ENCODE measurements at places on chromosomes 16 and 17.
A peak's percentile ranks its signal among the peaks of the same experiment; 100 is the strongest.

GRCh38 chr16:8585857-8586256 lies 4.5 kb downstream of the TMEM114 start:
- DNase-seq: no peak

DNA sequence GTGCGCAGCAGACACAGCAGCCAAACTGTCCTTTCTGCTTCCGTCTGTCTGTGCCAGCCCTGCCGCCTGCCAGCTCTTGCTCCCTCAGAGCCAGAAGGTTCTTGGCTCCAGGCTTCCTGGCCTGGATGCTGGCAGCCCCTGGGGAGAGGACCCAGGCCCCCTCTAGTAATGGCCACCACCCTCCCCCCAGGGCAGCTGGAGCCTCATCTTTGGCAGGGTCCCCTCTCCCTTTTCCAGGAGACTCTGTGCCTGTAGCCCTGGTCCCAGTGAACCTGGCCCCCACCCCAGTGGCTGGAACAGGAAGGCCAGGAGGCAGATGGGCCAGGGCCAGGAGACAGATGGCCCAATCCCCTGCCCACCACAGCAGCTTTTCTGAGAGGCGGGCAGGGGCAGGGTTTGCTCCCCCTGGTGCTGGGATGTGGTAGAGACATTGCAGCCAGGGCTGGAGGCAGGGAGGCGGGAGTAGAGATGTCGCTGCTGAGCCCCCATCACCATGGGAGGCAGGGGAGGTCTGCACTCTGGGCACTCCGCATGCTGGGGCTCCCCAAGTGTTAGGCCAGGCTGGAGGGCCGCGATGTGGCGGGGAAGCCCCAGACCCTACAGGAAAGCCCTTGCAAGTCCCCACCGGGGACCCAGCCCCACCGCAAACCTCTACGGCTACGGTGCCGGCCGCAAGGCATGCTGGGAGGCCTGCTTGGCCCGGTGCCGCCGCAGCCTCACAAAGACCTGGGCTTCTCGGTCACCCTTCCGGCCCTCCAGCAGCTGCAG lies 16.7 kb downstream of the UNC13D start:
- DNase-seq: peak; percentile 26

GRCh38 chr16:17339764-17340541 lies 130.8 kb downstream of the XYLT1 start:
- no peak for DNase-seq

DNA sequence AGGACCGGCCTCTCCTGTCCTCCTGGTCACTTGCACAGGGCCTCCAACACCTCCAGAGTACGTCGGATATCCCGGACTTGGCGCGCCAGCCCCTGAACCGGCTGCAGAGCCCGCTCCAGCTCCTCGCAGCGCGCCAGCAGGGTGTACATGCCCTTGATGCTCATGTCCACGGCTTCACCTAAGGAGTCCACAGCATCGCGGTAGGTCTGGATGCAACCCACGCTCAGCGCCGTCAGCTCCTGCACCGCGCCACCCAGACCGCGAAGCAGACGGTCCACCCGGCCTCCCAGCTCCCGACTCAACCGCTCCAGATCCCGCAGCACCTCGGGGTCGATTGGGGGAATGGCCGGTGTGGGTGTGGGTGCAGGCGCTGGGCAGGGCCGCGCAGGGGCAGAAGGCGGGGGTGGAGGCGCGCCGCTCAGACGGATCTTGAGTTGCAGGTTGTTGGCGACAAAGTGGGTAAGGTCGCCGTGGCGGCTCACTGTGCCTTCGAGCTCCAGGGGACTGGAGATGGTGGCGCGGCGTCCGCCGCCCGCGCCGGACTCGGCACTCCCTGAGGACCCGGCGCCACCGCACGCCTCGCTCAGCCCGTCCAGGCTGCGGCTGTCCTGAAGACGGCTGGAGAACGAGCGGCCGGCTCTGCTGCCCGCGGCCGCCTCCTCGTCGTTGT lies 804 bp downstream of the BORCS6 start:
- DNase-seq: no peak

DNA sequence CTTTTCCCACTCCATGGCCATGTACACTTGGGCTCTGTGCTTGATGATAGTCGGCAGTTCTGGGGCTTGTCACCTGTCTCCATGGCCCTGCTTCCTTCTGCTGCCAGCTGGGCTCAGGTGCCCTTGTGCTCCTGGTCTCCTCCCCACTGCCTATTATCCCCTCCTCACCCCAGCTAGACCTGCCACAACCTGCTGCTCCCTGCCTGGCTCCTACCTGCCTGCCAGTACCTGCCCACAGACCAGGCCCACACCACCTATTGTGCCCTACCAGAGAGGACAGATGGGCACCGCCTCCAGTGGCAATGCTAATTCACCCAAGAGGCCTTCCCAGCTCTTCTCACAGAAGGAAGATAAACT lies 538 bp upstream of the RAPGEFL1 start:
- peak; percentile 83 for DNase-seq

DNA sequence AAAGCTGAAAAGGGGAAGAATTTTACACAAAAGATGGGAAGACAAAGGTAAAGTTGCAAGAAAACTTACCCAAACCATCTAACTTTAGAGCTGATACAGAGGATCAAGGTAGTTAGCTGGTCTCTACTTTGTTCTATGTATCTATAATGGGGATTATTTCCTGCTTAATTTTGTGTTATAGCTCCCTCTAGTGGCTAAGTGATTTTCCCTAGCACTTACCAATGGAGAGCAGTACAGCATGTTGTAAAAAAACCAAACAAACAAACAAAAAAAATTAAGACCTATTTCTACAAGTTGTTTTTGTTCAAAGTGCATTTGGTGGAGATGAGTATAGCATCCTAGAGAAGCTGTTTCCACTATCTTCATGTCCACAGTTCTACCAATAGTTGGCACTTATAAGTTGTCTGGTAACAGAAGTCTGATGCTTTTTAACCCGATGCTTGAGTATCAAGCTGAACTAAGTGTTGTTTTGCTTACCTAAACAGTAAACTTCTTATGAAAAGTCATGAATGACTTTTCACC lies 7.5 kb downstream of the SRSF1 start:
- peak; percentile 17 for DNase-seq

GRCh38 chr16:56137269-56137668 lies 54.0 kb upstream of the GNAO1 start:
- DNase-seq: no peak

DNA sequence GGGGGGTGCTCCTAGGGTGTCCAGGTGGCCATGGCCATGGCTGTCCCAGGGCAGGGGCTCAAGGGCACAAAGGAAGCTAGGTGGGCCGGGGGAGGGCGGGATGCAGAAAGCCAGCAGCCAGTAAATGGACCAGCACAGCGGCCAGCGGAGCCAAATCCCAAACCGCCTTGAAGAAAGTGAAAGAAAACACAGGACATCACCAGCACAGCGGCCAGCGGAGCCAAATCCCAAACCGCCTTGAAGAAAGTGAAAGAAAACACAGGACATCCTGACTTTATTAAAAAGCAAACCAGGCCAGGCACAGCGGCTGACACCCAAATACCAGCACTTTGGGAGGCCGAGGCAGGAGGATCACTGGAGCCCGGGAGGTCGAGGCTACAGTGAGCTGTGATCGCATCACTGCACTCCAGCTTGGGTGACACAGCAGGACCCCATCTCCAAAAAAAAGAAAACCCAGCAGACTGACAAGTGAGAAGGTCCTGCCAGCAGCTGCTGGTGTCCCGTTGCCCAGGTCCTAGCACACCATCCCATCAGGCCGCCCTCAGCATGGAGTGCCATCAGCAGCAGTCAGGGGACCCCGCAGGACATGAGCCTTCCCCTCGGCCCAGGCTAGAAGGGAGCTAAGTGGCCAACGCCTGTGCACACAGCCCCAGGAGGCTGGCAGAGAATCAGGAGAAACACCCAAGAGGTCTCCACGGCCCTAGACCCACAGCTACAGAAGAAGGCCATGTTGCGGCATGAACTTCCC lies 17.0 kb downstream of the SLC38A10 start:
- no peak for DNase-seq

- DNase-seq: no peak
Measured at GRCh38 chr16:79177018-79177417, 423.5 kb downstream of the MAF start.

DNA sequence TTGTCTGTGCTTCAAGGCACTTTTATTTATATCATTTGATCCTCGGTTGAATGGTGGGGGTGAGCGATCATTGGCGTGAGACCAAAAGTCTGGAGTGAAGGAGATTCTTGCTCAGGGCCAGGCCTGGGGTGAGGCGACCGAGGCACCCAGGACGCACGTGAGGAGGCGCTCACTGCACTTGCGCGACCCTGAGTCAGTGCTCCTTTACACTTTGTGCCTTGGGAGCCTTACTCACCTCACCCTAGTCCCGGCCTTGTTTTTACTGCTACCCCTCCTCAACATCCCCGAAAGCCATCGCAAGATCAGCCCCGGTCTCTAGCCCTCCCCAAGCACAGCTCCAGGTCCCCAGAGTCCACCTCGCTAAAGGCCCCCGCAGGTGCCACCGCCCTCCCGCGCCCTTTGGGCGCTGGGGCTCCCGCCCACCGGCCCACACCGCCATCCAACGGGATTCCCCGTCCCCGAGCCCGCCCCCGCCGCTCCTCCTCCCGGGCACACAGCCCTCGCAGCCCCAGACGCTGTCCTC lies 496 bp downstream of the EZH1 start:
- peak; percentile 83 for DNase-seq

DNA sequence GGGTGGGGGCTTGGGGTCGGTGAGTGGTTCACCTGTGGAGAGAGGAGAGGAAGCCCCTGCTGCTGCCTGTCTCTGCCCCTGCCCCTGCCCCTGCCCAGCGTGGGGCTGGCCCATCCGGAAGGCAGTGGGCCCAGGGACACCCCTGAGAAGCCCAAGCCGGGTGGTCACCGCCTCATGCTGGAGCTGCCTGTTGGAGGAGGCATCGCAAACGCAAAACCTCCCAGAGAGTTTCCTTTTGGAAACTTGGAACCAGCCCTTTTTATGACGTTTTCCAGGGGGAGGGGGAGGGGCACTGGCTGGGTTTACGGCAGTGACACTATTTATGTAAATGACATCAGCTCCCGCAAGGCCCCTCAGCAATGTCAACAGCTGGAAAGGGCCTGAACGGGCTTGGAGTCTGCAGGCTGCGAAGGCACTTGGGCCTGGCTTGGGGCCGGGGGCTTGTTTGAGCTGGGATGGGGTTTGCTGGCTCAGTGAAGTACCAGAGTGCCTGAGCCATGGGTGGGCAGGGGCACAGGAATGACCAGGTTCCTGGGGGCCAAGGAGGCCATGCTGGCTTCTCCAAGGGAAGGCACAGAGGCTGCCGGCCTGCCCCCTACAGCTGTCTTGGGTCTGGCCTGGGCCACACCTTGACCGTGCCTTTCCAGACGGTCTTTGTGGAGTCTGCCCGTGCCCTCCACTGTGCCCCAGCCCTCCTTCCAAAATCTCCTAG lies 219.5 kb downstream of the NTN1 start:
- DNase-seq: no peak

DNA sequence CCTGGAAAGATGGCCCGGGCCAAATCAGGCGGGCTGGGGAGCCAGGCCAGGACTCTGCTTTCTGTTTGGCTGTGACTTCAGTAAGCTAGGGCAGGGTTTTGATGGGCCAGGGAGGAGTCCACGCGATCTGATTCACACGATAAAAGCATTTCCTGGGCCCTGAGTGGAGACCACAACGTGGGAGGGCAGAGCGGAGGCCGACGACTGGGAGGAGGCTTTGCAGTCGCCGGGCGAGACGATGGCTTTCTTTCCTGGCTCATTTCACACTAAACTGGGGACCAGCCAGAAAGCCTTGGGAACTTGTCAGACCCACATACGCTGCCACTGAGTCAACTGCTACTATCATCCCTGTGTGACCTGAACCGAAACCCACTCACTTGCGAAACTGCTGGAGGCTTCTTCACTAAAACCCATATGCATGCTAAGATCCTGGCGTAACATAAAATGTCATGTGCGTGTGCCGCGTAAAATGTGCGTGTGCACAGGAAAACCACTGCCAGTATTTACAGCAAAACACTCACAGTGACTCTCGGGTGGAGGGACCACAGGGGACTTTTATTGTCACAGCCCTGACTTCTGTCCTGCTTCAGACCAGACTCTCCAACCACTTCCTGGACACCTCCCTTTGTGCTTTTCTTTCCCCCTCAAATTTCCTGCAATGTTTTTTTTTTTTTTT lies 14.2 kb upstream of the RHBDF2 start:
- no peak for DNase-seq

GRCh38 chr17:4980644-4981216 lies 6.7 kb downstream of the CAMTA2 start:
- DNase-seq: no peak

DNA sequence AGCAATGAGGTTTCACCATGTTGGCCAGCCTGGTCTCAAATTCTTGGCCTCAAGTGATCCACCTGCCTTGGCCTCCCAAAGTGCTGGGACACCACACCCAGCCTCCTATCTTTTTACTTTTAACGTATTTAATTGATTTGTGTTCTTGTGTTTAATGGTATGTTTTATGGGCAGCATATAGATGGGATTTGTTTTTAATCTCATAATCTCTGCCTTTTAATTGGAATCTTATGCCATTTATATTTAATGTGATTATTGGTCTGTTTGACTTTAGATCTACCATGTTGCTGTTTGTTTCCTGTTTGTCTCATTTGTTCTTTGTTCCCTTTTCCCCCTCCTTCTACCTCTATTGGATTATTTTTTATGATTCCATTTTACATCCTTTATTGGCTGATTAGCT lies 12.2 kb downstream of the SLC26A11 start:
- no peak for DNase-seq

- no peak for DNase-seq
Measured at GRCh38 chr16:82761236-82761635, 134.5 kb downstream of the CDH13 start.

GRCh38 chr17:74919440-74920305 lies 3.4 kb downstream of the USH1G start:
- DNase-seq: no peak

- DNase-seq: peak; percentile 65
Measured at GRCh38 chr17:1643293-1643998, 2.1 kb downstream of the SCARF1 start.

All from NCI-H510A (cell line).